ENCODE measurements at places on chromosomes 12 and 14.

DNA sequence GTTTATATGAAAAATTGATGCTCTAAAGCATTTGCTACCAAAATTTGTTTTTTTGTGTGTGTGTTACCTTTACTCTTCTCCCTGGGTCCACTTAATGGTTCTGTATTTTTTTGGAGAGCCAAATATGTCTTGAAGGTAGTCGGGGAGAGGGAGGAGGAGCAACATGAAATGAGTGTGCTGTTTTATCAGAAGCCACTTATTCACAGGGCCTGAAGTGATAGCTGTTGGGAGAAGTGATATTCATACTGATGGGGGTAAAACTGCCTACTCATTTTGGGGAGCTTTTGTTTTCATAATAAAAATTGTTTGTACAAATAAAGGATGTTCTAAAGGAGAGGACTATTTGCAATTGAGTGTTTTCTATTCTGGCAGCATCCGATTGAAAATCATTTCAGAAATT, 29.2 kb downstream of the CRADD start:
- ATAC-seq = no peak

GRCh38 chr12:6757028-6757690, 4.2 kb upstream of the MLF2 start:
- no peak for ATAC-seq

- ATAC-seq = no peak
Observed at GRCh38 chr14:93155667-93156066, 29.0 kb downstream of the MOAP1 start.

DNA sequence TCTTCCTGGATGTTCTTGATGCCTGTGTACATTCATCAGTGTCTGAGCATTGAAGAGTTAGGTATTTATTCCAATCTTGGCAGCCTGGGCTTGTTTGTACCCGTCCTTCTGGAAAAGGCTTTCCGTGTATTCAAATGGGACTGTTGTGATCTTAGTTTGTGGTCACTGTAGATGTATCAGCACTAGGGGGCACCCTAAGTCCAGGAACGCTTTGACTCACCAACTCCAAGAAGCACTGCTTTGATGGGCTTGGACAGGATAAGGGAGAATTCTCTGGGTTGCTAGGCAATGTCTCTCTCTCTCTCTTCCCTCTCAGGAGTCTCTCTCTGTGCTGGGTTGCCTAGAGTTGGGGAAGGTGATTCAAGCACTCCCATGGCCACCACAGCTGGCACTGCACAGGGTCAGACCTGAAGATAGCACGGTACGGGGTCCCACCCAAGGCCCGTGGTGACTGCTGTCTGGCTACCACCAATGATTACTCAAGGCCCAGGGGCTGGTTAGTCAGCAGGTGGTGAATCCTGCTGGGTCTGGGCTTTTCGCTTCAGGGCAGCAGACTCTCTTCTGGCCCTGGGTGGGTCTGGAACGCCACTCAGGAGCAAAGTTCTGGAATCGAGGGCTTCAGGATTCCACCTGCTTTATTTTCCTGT, 211.1 kb upstream of the RGS6 start:
- ATAC-seq = no peak

DNA sequence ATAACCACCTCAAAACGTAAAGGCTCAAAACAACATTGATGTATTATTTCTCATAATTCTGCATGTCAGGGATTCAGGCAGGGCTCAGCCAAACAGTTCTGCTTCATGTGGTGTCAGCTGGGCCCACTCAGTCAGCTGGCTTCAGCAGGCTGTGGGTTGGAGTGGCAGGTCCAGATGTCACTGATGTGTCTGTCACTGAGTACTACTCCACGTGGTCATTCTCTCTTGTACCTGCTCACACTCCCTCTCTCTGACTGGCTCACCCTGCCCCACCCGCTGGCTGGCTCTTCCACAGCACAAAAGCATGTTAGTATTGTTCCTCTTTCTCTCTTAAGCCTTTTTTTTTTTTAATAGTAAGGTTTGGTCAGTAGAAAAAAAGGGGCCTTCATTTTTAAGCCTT, 182.4 kb downstream of the DICER1 start:
- ATAC-seq = no peak

- no peak for ATAC-seq
Observed at GRCh38 chr12:53053218-53054111, 3.6 kb downstream of the TNS2 start.

DNA sequence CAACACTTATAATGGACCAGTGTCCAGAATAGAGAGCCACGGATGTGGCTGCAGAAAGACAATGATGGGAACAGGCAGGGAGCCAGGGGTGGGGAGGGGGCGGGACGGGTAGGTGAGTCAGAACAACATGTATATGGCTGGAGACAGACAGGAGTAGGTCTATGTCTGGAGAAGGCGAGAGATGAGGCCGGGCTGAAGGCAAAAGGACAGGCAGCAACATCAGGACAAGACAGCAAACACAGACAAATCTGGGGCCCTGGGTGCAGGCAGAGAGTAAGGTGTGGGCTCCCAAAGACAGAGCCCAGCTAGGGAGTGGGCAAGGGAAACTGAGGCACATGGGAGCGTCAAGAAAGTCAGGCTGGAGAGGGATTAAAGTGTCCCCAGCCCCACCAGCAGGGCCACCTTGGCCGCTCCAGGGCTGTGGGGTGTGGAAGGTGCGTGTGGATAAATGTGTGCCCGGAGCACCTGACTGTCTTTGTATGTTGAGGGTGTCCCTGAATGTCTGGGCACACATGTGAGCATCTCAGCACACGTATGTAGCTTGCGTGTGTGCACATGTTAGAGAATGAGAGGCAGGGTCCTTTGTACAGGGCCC, 44.1 kb downstream of the FAM222A start:
- no peak for ATAC-seq

DNA sequence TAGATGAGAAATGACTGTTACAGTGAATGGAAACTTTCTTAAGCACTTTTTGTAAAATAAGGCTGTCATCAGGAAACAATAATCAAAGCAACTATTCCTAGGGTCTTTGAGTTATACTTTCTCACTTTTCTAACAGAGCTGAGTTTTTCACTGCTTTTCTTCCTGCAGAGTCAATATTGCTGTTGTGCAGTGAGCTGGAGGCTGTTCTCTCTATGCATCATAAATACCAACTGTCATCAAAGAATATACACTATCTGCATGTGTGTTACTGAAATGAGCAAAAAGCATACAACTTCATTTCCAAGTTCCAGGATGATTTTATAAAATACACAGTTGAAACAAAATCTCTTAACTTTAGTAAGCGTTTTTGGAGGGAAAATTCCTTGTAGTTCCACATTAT, 110.4 kb upstream of the CPSF6 start:
- no peak for ATAC-seq

- peak; percentile 71 for ATAC-seq
Observed at GRCh38 chr12:124609041-124609989, 41.9 kb upstream of the NCOR2 start.

- no peak for ATAC-seq
Observed at GRCh38 chr12:25992026-25992782, 33.7 kb downstream of the RASSF8 start.

GRCh38 chr14:94048691-94049624, 22.8 kb downstream of the OTUB2 start:
- ATAC-seq = no peak

- ATAC-seq = no peak
Observed at GRCh38 chr14:22733829-22734228, 32.7 kb upstream of the OXA1L start.

DNA sequence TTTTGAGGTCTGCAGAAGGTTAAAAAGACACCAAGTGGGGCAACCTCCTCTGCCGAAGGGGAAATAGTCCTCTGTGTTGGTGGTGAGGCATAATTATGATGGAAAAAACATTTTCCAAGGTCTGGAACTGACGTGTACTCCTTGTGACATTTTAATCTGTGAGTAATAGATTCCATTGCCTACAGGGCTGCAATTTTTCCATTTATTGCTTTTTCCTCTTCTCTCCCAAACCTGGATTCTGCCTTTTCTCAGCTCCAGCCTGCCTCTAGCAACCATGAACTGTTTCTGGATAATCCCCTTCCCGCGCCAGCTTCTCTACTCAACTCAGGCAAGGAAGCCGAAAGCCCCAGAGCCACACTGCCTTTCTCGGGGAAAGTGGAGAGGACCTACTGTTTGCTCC, 230.1 kb upstream of the PLXNC1 start:
- ATAC-seq = peak; percentile 43

DNA sequence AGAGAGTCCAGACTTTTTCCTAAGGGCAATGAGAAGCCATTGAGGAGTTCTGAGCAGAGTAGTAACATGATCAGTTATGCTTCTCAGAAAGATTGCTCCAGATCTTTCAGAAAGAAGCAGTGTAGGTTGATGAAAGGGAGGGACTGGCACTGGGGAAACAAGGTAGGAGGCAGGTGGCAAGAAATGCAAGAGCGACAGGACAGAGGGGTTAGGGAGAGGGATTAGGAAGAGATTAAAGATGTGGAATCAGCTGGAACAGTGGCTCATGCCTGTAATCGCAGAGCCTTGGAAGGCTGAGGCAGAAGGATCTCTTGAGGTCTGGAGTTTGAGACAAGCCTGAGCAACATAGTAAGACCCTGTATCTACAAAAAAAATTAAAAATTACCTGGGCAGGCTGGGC, 3.4 kb downstream of the CDCA3 start:
- no peak for ATAC-seq

DNA sequence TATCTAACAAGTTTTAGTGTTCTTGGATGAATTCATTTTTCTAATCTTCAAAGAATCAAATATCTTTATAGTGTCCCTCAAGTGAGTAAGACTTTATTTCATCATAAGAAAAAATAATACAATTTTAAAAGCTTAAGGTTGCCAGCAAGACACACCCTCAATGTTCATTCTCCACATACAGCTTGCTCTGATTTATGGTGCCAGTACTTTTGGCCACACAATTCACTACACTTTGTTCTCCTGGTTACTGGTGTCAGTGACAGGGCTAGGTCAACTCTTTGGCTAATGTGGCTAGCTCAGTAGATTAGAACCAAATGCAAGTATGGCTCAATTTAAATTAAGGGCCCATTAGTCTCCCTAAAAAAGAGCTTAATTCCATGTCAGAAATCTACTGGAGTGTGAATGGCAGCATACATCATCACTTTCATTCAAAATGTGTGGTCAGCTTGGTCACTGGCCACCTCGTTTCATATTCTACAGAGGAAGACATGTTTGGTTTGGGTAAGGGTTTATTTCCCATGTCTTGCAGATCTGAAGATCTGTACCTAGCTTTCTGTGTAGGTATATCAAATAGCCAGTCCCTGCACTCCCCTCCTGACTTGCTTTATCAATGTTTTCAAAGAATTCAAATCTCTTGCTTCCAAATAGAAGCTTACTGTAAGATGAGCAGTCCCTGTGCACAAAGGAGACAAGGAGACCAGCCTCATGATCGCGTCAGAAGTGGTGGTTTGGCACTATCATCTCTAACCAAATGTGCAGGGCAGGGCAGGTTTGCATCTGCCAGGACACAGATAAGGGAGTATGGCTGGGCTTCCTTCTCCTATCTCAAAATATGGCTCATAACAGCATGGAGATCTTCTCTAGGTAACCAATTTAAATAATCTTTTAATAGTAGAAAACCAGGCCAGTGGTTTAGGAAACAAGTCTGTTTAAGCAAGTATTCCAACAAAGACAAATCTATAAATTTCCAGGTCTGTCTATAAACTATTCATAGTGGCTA, 31.3 kb downstream of the HECTD4 start:
- no peak for ATAC-seq

DNA sequence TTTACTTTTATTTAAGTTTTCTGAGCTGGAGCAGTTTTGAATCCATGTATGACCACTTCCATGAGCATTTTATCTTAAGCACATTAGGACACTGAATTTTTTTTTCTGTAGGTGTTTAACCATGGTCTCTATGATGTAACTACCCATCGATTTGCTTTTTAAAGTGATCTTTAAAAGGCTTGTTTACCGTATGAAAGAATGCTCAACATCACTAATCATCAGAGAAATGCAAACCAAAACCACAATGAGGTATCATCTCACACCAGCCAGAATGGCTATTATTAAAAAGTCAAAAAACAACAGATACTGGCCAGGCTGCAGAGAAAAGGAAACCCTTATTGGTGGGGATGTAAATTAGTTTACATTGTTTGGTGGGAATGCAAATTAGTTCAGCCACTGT, 23.0 kb downstream of the GLRX5 start:
- ATAC-seq = no peak

- no peak for ATAC-seq
Observed at GRCh38 chr14:52863334-52863700, 71.9 kb upstream of the GNPNAT1 start.

Data from gastroesophageal sphincter (tissue), 4 donors.